ENCODE measurements at places on chromosomes 2 and 18. TPM values are rescaled to one million over a fixed set of nuclear protein-coding genes. Genes with fewer than 3 reads are reported as not detected.

DNA sequence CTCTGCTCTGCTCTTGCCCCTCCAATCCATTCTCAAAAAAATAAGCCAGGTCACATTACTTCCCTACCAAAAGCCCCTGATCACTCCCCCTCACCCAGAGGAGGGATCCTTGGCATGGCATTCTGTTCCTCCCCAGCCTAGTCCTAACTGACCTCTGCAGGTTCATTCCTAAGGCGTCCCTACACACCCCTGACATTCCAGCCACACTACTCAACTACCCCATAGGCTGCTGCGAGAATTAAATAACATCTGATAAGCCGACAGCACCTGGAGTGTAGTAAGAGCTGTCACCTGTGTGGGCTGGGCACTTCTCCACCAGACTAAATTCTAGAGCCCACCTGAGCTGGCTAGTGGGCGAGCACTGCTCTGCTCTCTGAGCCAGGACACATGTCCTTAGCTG lies 44.7 kb upstream of the SLC1A4 start:
- no peak for DNase-seq

DNA sequence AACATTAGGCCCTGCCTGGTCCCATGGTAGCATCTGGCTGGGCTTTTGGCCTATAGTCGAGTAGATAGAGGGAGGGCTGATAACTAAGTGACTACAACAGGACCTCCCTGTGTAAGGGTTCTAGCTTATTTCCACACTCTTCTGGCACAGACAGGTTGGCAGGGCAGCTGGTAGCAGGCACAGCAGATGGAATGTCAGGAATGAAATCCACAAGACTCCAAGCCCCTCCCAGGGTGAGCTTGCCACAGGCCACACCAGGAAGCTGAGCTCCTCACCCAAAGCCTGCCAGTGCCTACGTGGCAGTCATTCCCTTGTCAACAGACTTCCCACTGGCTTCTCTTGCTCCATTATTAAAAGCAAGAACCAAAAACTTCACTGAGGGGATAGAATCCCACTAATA lies 20.7 kb upstream of the C1QL2 start:
- DNase-seq, result no peak

- DNase-seq, result no peak
Observed at GRCh38 chr18:44238454-44238853, 442.2 kb upstream of the SETBP1 start.

GRCh38 chr2:222891890-222892289 lies 31.1 kb downstream of the ACSL3 start:
- no peak for DNase-seq

Gene MAL
- 56.0 TPM for total RNA-seq

Gene LIMS3
- not detected for total RNA-seq

Gene NAT8
- not detected for total RNA-seq

All from CD8-positive, alpha-beta T cell (primary cell).